ENCODE measurements at places on chromosomes 4 and X.
A peak's percentile ranks its signal among the peaks of the same experiment; 100 is the strongest.

DNA sequence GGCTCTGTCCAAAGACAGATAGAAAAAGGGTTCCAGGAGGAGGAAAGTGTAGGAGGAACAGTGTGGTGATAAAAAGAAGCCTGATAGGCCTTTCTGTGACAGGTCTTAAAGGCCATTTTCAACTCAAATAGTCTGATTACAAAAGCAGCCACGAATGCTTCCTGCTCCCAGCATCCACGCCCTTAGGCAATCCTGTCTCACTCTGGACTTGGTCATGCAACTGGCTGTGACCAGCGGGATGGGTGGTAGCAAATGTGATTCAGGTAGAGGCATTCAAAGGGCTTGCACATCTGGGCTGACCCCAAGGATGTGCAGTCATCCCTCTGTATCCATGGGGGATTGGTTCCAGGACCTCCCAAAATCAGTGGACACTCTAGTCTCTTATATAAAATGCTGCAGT, 14.4 kb upstream of the SEPSECS start:
- no peak overlapping the region for H3K4me3 ChIP-seq
- H3K27me3 ChIP-seq: no peaks in the 10 kb centered on the region
- H3K27ac ChIP-seq: peak overlapping the region; percentile 81

DNA sequence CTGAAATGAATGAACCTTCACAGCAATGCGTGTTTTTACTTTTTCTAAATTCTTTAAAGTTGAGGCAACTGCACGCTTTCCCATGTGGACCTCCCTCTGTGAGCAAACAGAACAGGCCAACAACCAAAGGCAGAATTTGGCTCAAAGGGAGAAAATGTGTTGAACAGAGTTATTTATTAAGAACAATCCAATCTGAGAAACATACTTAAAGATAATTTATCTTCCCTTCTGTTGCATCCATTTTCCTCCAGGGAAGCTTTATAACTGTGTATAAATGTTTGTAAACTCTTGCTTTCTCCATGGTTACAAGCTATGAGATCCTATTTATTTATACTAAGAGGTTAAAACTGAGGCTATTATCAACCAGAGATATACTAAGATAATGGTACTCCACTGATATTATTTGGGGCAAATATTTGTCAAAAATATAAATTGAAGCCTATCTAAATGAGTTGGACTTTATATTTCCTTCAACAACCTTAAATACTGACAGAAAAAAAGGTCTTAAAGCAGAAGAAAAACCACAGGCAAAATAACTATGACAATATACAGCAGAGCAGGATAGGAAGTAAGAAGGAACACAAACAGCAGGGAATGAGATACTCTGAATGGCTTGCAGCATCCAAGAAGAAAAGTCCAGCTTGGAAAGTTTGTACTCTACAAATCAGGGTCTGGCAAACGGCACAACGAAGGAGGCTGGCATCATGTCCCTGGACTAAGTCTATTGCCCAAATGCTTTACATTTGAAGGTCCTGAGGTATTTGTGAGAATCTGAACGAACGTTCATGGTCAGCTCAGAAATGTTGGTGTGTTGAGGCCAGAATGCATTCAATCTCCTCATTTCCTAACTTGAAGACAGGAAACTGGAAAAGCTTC, 663.2 kb upstream of the INTU start:
- H3K27ac ChIP-seq: no peak overlapping the region
- H3K36me3 ChIP-seq: no peaks in the 10 kb centered on the region
- H3K4me3 ChIP-seq: no peak overlapping the region
- H3K27me3 ChIP-seq: no peaks in the 10 kb centered on the region

- DNase-seq: no peak
- no peak overlapping the region for H3K4me3 ChIP-seq
- no peaks in the 10 kb centered on the region for H3K4me1 ChIP-seq
- no peaks in the 10 kb centered on the region for H3K27me3 ChIP-seq
These were observed 140.1 kb upstream of the TRAM1L1 start for GRCh38 chr4:117225471-117225870.

DNA sequence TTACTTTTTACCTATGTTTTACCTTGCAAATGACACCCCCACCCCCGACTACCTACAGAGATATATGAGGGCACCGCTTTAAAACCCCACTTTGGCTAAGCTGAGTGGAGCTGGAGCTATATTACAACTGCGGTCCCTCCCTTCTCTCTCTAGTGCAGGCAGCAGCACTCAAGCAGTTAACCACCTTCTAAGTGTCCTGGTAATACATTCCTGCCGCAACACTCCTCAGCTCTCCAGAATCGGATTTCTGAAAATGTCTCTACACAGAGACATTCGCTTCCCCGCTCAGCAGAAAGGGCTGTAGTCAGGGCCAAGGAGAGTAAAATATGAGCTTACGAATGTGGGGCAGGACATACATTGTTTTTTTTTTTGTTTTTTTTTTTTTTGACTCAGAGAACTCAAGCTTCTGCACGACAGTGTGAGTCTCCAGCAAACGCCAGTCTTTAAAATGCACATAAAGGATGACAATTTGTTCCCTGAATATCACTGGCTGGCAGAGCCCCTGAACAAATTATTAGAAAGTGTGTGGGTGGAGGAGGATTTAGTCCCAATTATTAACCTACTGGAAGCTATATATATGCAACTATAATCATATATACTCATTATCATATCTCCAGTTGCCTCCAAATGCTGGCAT, 287.0 kb upstream of the TET2 start:
- H3K27ac ChIP-seq: no peak overlapping the region
- no peaks in the 10 kb centered on the region for H3K27me3 ChIP-seq
- no peak for DNase-seq
- no peaks in the 10 kb centered on the region for H3K36me3 ChIP-seq
- H3K4me3 ChIP-seq: no peak overlapping the region

DNA sequence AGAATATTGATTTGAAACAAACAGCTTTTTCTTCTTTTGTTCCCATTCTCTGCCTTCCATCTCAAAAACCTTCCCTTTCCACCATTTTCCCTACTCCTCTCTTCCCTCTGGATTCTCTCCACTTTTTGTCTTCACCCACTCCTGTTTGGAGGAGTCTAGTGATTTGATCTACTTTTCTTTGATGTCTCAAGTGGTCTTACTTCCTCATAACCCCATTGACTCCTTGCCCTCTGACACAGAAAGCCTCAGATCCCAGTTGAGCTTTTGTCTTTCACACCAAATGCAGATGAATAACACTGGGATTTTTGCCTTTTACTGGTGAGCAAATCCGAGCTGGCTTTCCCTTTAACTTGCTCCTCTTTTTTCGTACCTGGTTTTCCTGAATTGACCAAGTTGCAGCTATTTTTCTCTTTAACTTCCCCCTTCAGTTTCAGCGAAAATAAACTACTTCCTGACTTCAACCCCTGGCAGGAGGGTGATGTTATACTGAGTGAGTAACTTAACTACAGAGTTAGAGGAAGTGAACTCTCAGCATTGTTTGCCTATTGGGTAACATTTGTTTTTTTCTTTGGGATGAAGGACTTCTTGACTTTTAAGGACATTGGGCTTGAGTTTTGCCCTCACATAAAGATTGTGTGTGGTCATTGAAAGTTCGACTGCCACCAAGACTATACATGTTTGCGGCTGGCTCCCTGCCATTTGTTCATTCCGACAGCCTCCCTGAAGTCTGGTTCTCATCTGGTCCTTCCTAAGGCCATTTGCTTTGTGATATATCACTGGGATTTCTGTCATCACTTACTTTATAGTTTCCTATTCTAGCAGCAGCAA, 392.8 kb upstream of the NR3C2 start:
- H3K36me3 ChIP-seq: no peaks in the 10 kb centered on the region
- DNase-seq: no peak
- no peaks in the 10 kb centered on the region for H3K27me3 ChIP-seq
- no peak overlapping the region for H3K4me3 ChIP-seq
- H3K4me1 ChIP-seq: no peaks in the 10 kb centered on the region
- no peak overlapping the region for H3K27ac ChIP-seq

Data from vagina (tissue), 2 donors.